Stimulated activated CD8-positive, alpha-beta memory T cell treated with anti-CD3 and anti-CD28 coated beads, Interleukin-7, amount 100 ng/mL, for 1 hour (primary cell): ENCODE measurements at places on chromosomes 13 and 19.

- no peak for DNase-seq
Measured at GRCh38 chr13:25927932-25928331, 123.9 kb downstream of the SHISA2 start.

DNA sequence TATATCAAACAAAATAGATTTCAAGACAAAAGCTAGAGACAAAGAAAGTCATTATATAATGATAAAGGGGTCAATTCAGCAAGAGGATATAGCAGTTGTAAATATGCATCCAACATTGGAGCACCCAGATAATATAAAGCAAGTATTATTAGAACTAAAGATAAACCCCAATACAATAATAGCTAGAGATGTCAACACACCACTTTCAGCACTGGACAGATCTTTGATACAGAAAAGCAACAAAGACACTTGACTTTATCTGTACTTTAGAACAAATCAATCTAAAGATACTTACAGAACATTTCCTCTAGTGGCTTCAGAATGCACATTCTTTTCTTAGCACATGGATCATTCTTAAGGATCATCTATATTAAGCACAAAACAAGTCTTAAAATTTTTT, 59.1 kb upstream of the TEX29 start:
- DNase-seq = no peak

DNA sequence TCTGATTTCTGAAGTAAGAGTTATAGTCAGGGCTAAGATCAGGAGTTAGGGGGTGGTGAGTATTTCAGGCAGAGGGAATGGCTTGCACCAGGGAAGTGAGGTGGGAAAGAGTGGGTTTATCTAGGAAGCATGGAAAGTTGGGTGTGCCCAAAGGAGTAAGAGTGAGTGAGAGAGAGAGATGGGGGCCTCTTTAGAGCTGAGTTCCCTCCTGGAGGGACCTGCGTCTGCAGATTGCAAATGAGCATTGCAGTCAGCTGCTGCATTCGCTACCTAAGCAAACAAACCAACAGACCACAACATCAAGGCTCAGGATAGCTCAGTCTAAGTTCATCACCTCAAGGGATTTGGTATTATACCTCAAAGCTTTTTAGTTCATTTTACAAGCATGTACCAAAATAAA, 405.8 kb downstream of the FGF9 start:
- DNase-seq = no peak

- DNase-seq = no peak
Measured at GRCh38 chr13:31476753-31477152, 262.6 kb upstream of the RXFP2 start.

- DNase-seq = no peak
Measured at GRCh38 chr13:60214213-60215055, 50.7 kb upstream of the DIAPH3 start.

GRCh38 chr19:40530091-40530901, 46.4 kb upstream of the SHKBP1 start:
- no peak for DNase-seq

- DNase-seq = no peak
Measured at GRCh38 chr13:80499536-80500290, 158.8 kb upstream of the SPRY2 start.

GRCh38 chr13:35474496-35475211, 1.8 kb downstream of the MAB21L1 start:
- DNase-seq = no peak

- DNase-seq = no peak
Measured at GRCh38 chr19:7740682-7741054, 6.7 kb downstream of the CD209 start.

DNA sequence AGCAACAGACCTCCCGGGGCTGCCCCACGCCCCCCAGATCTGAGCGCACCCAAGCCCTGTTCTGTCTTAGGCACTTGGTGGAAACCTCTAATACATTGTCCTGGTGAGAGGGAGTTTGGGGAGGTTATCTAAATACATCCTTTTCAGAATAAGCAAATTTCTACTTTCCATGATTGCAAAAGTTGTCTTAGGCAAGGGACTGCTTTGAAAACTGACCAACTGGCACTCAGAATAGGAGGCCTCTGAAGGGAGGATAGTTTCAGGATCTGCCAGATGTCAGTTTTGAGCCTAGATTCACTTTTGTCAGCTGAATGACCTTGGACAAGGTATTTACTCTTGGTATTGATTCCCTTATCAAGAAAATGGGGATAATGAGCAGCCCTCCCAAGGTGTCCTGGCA, 11.8 kb downstream of the SERP2 start:
- no peak for DNase-seq

DNA sequence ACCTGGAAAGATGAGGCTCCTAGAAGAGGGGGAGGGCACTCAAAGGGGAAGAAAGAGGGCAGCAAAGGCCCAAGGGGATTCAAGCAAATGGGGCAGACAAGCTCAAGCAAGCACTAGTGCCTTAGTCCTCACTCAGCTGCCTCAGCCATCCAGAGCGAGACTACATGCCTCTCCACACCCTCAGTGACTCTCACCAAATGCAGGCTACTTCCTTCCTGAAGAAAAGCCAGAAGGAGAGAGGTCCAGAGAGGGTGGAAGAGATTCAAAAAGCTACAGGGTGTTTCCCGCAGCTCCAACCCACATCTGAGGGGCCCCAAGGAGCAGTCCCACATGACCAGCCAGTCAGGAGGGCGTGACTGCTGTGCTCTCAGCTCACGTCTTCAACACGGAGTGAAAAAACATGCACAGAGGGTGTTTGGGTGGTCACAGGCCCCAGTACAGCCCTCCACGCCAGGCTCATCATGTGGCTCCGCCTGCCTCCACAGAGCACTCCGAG, 40.5 kb downstream of the MIPEP start:
- DNase-seq = no peak

GRCh38 chr19:35673121-35673804, 6.9 kb downstream of the UPK1A start:
- no peak for DNase-seq

- DNase-seq = no peak
Measured at GRCh38 chr19:9040131-9040530, 29.9 kb upstream of the MUC16 start.

DNA sequence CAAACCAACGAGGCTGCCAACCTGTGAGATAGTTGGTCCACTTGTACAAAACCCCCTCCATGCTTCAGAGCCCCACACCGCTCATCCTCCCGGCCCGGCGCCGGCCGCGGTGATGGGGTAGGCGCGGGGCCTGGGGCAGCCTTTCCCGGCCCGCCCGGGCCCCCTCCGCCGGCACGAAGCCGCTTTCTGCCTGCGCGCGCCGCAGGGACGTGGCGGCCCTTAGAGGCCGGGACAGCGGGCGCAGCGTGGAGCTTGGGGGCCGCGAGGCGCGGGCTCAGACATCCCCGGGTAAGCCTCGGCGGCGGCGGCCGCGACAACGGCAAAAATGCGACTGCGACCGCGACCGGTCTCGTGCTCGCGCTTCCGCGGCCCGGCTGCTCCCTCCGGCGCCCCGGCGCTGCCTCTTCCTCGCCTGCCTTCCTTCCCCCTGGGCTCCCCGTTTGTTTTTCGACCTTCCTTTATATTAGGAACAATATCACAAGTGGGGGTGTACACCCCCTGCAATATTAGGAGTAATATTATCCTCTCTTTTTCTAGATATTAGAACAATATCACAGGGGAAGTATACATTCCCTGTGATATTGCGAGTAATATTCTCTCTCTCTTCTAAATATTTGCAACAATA, 53.9 kb upstream of the CEACAM21 start:
- no peak for DNase-seq

GRCh38 chr13:67143544-67144115, 86.5 kb downstream of the PCDH9 start:
- DNase-seq = no peak

- DNase-seq = no peak
Measured at GRCh38 chr13:28622286-28622685, 36.6 kb upstream of the POMP start.

GRCh38 chr19:19778666-19779065, 42.9 kb downstream of the ZNF506 start:
- DNase-seq = no peak

DNA sequence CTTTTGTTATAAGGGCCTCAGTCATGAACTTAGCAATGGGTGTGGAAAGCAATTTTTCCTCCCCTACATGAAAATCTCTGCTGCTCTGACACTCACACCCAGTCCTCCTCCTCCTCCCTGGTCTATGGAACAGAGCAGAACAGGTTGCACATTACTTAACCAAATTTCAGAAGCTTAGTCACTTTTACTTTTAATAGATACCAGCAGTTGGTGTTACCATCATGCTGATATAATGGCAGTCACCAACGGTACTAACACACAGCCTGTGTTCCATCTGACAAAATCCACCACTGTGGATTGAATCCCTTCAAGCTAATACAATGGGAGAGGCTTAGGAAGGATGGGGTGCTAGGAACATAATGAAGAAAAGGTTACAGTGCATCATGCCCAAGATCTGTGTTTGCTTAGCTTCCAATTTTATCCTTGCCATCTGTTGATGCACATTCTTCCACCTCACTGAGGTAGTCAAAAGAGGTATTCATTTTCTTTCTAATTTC, 9.8 kb downstream of the TPT1 start:
- no peak for DNase-seq

DNA sequence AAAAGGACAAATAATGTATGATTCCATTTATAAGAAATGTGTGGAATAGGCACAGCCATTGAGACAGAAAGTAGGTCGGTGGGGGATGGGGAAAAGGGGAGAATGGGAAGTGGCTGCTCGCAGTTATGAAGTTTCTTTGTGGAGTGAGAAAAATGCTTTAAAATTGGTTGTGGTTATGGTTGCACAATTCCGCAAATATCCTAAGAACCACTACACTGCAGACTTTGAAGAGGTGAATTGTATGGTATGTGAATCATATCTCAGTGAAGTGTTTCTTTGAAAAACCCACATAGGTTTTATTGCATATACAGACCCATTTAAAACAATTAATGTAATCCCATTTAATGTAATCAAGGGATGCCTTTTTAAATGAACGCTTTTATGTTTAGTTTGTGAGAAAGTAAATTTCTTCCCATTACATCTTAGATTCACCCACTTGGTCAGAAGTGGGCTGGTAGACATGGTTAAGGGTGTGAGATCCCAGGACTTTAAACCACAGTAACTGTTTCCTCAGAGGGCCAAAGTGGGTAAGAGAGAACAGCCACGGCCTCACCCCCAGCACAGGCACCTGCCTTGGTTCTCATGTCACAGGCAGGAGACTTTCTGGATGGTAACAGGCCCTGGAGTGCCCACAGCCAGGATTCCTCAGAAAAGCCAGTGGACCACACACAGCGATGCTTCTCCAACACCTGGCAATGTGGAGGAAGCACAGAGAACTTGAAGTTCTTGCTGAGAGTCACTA, 119.3 kb upstream of the GJB6 start:
- DNase-seq = no peak

GRCh38 chr19:52748336-52748950, 13.6 kb upstream of the ZNF611 start:
- DNase-seq = no peak

DNA sequence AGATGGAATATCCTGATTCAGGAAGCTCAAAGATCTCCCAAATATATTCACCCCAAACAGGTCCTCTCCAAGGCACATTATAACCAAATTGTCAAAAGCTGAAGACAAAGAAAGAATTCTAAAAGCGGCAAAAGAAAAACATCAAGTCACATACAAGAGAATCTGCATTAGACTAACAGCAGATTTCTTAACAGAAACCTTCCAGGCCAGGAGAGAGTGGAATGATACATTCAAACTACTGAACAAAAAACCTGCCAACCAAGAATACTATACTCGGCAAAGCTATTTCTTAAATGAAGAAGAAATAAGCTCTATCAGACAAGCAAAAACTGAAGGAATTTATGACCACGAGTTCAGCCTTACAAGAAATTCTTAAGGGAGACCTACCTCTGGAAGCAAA, 120.6 kb upstream of the WASF3 start:
- DNase-seq = no peak

- no peak for DNase-seq
Measured at GRCh38 chr13:76387566-76387965, 498.6 kb downstream of the KCTD12 start.
